ENCODE measurements at places on chromosomes 3 and 15. TPM values are rescaled to one million over a fixed set of nuclear protein-coding genes. Genes with fewer than 3 reads are reported as not detected.

DNA sequence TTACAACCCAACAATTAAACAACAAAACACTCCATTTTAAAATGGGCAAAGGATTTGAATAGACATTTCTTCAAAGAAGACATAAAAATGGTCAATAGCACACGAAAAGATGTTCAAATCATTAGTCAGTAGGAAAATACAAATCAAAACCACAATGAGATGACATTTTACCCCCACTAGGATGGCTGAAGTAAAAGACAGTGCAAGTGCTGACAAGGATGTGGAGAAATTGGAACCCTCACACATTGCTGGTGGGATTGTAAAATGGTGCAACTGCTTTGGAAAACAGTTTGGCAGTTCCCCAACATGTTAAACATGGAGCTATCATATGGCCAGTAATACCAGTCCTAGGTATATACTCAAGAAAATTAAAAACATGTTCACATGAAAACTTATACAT, 11.6 kb downstream of the GALNT15 start:
- DNase-seq: no peak

DNA sequence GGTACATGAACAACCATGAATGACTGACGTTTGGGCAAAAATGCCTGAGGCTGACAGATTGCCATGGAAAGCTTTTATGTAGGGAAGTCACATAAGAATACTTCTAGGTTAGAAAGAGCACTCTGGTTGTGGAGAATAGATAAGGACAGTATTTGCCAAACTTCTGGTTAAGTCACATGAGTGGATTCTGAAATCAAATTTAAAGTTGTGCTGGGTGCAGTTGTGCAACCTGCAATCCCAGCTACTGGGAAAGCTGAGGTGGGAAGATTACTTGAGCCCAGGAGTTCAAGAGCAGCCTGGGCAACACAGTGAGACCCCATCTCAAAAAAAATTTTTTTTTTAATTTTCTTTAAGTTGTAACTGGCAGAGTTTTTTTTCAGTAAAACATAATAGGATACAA, 7.2 kb upstream of the ZNF148 start:
- DNase-seq: no peak

DNA sequence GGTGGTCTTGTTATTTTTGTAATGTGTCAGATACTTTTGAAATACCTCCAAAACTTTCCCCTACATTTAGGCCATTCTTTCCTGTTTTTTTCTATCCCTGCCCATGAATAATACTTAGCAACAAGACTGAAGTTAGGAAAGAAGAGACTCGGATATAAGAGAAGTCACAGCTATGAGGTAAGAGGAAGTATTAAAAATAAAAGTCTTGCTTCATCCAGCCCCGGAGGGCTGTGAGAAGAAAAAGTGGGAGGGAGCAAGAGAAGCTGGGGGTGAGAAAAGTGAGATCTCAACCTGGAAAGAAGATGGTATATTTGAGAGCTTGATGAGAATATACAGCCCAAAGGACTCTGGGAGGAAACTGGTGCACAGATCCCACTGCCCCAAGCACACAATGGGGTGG, 213.5 kb upstream of the CDIN1 start:
- no peak for DNase-seq

Gene SLC24A5
- not detected for total RNA-seq

DNA sequence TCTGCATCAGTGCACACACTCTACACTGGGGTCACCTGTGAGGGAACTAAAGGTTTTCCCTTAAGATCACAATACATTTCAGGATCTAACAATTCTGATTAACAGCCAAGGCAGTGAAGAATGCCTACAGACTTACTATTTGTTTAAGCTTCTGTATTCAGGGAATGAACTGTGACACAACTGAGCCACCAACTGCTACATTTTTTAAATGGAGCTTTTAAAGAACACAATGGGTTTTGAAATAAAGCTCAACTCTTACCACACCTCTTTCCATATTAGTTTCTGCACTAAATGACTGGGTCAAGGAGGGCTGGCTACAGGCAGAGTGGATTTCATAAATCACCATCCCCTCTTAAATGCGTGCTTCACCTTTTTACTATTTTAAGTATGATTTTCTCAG, 100.2 kb downstream of the TMCC1 start:
- no peak for DNase-seq

- DNase-seq: no peak
Observed at GRCh38 chr3:41031401-41031800, 167.9 kb upstream of the CTNNB1 start.

DNA sequence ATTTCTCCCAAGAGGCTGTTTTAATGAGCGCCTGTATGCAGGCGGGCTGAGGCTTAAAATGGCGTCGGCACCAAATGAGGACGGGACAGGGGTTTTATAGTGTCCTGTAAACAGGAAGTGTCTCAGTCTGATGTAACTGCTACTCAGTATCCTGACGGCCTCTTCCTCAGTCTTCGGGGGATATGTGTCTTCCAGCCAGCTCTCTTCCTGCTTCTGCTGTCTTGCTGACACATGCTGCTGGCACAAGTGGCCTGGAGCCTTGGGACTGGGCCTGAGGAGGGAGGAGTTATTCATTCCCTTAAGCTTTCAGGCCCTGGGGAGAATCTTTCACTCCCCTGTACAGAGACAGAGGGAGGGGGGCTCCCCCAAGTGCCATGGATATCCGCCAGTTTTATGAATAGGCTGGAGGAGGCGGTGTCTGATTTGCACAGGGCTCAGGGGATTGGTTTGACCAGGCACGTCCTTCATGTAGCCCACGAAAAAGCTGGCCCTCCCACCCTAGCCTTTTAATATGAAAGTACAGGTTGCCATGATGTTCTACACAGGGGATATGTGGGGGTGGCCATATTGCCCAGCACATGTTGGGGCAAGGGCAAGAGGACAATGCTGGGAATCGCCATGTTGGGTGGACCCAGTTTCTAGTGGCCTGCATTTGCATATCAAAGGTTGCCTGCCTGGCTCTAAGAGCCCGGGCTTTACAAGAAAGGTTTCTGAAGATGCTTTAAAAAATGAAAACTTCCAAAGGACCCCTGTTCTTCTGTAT, 19.9 kb downstream of the NDUFB4 start:
- no peak for DNase-seq

DNA sequence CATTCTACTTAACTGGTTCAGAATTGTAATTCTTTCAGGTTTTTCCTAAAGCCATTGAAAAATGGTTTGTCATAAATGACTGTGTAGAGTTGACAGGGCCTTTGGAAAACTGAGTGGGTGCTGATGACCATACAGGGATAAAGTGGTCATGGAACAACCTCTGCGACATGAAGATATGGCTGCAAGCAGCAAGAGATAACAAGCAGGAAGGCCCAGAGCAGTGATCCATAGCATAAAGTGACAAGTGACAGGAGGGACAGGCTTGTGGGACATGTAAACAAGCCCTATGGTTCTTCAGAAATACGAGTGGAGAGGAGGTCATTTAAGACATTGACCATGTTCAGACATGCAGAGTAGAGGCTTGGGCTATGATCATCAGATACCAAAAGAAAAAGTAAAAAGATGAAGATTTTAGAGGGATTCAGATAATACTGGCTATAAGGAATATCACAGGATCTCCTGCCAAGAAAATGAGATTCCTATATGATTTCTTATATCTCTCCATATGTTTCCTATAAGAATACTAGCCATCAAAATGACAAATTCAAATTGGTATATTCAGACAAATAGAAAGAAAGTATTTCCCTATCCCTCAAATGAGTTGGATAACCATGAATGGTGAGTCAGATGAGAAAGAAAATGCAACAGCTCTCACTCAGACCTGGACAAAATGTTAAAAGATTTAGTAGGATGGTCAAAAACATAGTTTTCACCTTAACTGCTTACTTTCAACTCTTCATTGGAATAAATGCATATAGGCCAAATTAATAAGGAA, 827.6 kb upstream of the CFAP20DC start:
- no peak for DNase-seq

- DNase-seq: no peak
Observed at GRCh38 chr15:57946491-57947048, 118.9 kb downstream of the ALDH1A2 start.

Gene C15orf39
- total RNA-seq: 30.7 TPM

Gene GRM7
- not detected for total RNA-seq

DNA sequence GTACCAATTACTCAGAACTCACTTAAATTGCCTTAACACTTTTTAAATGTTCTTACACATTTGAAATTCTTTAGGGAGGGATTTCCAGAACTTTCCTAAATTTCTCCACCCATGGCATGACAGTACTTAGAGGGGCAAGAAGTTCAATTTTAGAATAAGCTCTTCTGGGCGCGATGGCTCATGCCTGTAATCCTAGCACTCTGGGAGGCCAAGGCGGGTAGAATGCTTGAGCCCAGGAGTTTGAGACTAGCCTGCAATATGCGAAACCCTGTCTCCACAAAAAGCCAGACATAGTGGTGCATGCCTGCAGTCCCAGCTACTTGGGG, 10.6 kb downstream of the FAM131A start:
- no peak for DNase-seq

Gene ROBO2
- not detected for total RNA-seq

- no peak for DNase-seq
Observed at GRCh38 chr15:51302480-51302879, 35.9 kb downstream of the CYP19A1 start.

Gene PCOLCE2
- total RNA-seq: not detected
